CD4-positive, alpha-beta memory T cell (primary cell): ENCODE measurements at places on chromosomes 7 and 10.

DNA sequence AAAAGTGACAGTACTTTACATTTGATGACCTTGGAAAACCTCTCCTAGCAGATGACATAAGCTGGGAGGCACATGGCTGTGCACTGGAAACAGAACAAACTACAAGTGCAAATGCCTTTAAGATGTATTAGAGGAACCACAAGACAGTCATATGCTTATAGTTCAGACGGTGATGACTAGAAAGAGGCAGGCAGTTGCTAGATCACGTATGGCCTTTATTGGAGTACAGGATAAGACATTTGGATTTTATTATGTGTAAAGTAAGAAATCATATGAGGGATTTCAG is 290.0 kb downstream of the SORCS1 start:
- DNase-seq, result no peak

DNA sequence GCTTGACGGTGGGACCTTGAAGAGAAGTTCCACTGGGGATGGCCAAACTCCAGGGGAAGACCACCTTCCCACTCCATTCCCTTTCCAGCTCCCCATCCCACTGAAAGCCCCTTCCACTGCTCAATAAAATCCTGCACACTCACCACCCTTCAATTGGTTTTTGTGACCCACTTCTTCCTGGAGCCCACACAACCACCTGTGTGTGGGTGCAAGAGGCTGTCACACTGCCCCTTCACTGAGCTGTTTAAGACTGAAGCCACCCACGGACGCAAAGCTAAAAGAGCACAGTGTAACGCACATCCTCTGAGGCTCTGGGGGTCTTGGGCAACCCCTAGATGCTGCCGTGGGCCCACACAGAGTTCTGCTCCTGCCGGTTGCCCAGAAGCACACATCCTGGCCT is 12.8 kb upstream of the PITRM1 start:
- DNase-seq, result no peak

DNA sequence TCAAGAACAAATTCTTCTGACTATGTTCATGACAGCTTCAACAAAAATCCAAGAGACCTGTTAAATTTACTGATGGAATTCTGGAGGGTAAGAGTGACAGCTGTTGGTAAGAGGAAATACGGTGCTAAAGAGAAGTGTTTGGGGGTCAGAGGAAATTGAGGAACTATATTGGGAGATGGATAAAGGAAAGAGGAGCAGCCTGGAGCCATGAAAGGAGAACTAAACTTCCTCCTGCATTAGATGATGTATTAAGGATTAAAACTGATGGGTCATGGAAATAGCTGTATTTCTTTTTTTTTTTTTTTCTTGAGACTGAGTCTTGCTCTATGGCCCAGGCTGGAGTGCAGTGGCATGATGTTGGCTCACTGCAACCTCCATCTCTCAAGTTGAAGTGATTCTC is 95.3 kb downstream of the HERPUD2 start:
- DNase-seq, result no peak

DNA sequence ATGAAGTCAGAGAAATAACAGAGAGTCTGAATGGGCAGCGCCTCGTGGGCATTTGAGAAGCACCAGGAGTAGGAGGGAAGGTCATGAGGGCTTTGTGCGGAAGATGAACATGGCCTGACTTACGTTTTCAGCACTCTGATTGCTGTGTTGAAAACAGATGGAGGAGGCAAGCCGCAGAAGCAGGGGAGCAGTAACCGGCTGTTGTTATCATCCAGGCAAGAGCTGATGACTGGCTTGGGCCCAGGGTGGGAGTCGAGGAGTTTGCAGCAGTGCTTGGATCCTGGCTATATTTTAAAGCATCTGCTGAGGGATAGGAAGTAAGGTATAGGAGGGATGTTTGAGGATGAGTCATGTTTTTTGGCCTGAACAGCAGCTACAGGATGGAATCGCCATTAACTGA is 12.7 kb upstream of the PDLIM1 start:
- no peak for DNase-seq

GRCh38 chr7:1059200-1060091 is 15.1 kb downstream of the GPR146 start:
- DNase-seq, result no peak

GRCh38 chr7:19413443-19413965 is 268.3 kb upstream of the FERD3L start:
- DNase-seq, result no peak

DNA sequence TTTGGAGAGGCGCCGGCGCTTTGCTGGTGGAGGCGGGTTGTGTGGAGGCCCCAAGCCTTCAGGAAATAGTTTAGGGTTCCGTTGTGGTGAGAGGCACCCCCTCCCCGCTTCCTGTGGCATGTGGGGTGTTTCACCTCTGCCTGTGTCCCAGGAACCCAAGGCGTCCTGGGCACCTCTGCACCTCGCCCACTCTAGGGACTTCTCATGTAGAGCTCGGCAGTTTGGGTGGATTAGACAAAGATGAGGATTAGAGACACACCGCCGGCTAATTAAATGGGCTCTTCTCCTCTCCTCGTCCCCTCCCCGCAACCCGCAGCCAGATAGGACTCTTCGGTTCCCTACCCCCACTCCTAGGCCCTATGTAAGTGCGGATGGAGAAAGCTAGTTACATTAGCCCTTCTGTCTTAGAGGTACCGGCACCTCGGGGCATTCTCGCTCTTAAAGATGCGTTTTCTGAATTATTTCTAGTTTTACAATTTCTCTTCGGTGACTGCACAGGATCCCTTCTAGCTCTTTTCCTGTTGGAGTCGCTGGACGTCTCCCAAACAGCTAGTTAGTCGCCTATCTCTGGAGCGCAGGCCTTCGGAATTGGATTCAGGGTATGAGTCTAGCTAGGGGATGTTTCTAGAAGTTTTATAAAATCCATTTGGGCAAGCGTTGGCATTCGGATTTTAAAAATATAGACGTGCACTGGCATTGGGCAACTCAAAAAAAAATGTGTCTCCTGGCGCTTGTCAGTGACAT is 7.8 kb downstream of the PTF1A start:
- DNase-seq, result no peak

DNA sequence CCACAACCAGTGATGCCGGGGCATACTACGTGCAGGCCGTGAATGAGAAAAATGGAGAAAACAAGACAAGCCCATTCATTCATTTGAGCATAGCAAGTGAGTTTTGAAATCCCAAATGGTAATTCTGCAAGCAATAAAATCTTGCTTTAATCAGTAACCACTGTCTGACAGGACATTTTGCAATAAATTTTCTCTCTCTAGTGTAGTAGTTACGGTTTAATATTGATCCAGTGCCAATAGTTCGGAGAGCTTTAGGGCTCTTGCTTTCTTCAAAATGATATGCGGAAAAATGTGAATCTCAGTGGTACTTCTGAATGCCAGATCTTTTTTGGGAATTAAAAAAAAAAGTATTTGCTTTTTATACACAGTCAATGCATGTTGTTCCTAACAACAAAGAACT is 520.4 kb downstream of the SDK1 start:
- DNase-seq, result no peak

GRCh38 chr7:151508991-151509390 is 10.7 kb downstream of the RHEB start:
- no peak for DNase-seq

DNA sequence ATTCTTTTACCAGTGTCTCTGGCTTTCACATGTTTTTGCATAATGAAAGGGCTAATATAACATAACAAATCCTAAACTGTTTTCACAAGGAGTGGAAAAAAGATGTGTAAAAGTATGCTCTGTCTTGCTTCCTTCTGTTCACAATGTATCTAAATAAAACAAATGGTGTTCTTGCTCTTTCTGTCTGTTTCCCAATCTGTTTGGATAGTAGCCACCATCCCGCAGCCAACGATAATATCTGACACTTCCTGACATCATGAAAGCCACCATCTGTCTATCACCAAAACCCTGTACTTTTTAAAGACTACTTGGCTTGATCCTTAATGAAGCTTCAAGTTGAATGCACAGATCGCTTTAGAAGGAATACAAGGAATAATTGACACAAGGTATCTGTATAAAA is 246.2 kb downstream of the ETV1 start:
- no peak for DNase-seq

DNA sequence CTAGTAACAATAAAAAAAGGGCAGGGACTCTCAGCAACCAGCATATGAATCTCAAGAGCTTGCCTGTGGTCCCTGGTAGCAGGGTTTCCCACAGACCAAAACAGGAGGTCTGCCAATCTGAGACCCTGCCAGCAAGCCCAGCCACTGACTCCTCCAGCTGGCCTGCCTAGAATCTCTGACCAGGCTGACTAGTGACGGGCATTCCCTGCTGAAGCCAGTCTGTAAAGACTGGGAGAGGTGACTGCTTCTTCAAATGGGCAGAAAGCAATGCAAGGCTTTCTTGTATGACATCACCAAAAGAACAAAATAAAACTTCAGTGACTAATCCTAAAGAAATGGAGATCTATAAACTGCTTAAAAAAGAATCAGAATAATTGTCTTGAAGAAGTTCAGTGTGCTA is 249.4 kb downstream of the TCF7L2 start:
- DNase-seq, result no peak

GRCh38 chr7:134690016-134690415 is 43.4 kb downstream of the BPGM start:
- no peak for DNase-seq

DNA sequence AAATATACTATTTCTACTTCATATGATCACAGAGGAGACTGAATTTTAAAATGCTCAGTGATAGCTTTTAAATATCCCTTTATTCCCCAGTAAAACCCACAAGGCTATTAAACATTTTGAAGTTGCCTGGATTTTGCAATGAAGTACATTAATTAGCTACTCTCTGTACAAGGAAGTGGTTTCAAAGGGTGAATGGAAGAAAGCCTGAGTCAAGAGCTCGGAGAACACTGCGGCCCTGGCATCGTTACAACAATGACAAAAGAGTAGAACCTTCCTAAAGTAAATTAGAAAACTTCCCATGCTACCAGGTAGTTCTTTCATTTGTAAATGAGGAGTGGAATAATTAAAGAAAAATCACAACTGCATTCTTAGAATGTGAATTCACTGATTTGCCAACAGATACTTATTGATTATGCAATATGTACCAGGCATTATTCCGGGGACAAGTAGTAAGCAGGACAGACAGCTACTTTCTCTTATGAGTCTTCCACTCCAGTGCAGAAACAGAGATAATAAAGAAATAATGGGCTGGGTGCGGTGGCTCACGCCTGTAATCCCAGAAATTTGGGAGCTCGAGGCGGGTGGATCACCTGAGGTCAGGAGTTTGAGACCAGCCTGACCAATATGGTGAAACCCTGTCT is 63.0 kb downstream of the ZNF22 start:
- no peak for DNase-seq

DNA sequence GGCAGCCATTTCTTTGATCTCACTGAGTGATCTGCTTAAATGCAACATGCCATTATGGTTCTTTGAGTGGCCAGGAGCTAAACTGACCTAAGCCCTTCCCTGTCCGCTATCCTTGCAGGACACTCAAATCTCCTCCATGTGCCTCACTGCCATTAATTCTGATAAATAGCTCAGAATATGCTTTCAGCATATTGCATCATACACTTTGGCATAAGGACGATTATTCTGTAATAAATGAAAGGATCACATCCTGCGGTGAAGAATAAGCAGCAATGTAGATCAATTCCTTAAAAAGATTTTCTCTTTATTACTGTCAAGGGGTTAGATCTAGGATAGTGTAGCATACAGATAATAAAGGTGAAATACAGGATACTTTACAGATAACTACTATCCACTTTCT is 231.8 kb upstream of the CTBP2 start:
- no peak for DNase-seq

DNA sequence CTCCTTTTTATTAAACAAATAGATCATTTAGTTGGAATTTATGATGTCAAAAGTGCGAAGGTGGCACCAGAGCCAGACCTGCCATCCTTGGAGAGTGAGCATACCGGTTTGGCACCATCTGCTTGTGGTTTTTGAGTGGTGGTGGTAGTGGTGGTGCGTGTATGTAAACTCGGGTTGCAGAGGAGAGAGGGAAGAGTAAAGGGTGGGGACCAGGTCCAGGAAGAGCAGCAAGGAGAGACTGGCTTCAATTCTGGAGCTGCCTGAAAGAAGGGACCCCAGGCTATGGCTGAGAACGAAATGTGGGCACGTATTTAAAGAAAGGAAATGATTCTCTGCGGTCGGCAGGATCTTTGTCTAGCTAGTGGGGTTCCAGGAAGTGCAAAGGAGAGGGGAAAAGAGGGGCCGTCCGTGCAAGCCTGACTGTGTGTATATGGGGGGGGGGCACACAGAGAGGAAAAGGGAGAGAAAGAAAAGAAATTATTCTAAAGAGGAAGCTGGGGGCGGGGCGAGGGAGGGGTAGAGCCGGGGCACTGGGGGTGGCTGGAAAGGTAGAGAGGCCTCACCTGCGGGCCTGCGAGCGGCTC is 448 bp upstream of the GOLGA7B start:
- DNase-seq, result no peak

GRCh38 chr10:53127686-53128085 is 355.1 kb upstream of the MBL2 start:
- DNase-seq, result no peak

DNA sequence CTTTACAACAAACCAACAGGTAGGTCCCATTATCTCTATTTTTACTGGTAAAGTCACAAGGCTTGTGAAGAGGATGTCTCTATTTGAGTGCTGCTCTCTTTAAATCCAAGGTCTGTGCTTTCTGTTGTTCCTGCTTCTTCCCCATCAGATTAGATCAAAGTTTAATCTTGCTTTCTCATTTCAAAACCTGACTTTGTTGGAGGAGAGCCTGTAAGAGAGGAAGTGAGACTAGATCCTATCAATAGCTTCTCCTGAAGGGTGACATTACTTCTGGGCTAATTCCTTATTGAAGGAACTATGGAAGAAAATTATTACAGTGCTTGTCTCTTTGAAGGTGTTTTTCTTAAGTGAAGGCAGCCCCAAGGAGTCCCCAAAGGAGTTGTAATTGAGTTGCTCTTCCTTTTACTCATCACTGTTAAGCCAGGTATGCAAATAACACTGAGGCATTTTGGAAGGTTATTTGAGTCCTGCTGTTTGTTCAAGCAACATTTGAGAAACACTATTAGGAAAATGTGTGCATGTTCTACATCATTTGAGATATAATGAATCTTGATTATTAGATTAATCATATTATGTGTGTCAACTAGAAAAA is 146.2 kb upstream of the MBL2 start:
- no peak for DNase-seq
